ENCODE measurements at places on chromosomes 12 and 14. TPM values are rescaled to one million over a fixed set of nuclear protein-coding genes. Genes with fewer than 3 reads are reported as not detected.

The PDE3A gene
- not detected for total RNA-seq

The PAPLN gene
- 1.4 TPM for total RNA-seq

The CMA1 gene
- total RNA-seq: not detected

The JAG2 gene
- 4.3 TPM for total RNA-seq

The PTPN6 gene
- 609 TPM for total RNA-seq

The KERA gene
- not detected for total RNA-seq

The CAND1 gene
- 239 TPM for total RNA-seq

The STAC3 gene
- 2.8 TPM for total RNA-seq

The TCTN1 gene
- total RNA-seq: 10.4 TPM

The CLEC4C gene
- not detected for total RNA-seq

The TMEM30B gene
- 1.4 TPM for total RNA-seq

The TAC3 gene
- total RNA-seq: 1.7 TPM

The PRKD1 gene
- not detected for total RNA-seq

The CAPRIN2 gene
- total RNA-seq: 14.0 TPM

The FLVCR2 gene
- 18.3 TPM for total RNA-seq

The OTOGL gene
- not detected for total RNA-seq

The ST8SIA1 gene
- total RNA-seq: 1.7 TPM

The KRT78 gene
- total RNA-seq: not detected

The KRT73 gene
- total RNA-seq: 0.98 TPM

The FKBP3 gene
- total RNA-seq: 76.9 TPM

The SOCS2 gene
- 13.1 TPM for total RNA-seq

The EVL gene
- total RNA-seq: 426 TPM

The A2M gene
- not detected for total RNA-seq

The SERPINA3 gene
- not detected for total RNA-seq

The HOXC10 gene
- total RNA-seq: not detected

The KRT6C gene
- total RNA-seq: not detected

The SLC41A2 gene
- 1.6 TPM for total RNA-seq

The NIN gene
- total RNA-seq: 29.5 TPM

The CEBPE gene
- total RNA-seq: 0.34 TPM

The CCDC177 gene
- total RNA-seq: not detected

The OTUB2 gene
- 2.3 TPM for total RNA-seq

The CLEC12A gene
- total RNA-seq: 0.93 TPM

The RTL1 gene
- total RNA-seq: not detected

The TWF1 gene
- total RNA-seq: 17.2 TPM
